ENCODE measurements at places on chromosomes 2 and 18. TPM values are rescaled to one million over a fixed set of nuclear protein-coding genes. Genes with fewer than 3 reads are reported as not detected.
A peak's percentile ranks its signal among the peaks of the same experiment; 100 is the strongest.

DNA sequence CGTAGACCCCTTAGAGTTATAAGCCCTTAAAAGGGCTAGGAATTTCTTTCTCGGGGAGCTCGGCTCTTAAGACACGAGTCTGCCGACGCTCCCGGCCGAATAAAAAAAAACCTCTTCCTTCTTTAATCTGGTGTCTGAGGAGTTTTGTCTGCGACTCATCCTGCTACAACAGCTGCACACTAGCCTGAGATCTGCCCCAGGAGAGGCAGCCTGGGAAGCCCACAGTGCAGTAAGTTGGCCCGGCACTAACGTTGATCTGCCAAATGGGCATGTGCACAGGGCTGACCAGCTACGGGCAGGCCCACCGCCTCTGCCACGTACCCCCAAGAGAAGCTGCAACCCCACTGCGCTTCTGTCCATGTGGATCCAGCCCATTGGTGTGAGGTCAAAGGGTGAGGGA, 8.4 kb upstream of the LIMS2 start:
- DNase-seq, result no peak

- no peak for DNase-seq
Measured at GRCh38 chr2:71298914-71299313, 32.7 kb upstream of the ZNF638 start.

GRCh38 chr2:96923810-96924774, 54.2 kb upstream of the SEMA4C start:
- no peak for DNase-seq

DNA sequence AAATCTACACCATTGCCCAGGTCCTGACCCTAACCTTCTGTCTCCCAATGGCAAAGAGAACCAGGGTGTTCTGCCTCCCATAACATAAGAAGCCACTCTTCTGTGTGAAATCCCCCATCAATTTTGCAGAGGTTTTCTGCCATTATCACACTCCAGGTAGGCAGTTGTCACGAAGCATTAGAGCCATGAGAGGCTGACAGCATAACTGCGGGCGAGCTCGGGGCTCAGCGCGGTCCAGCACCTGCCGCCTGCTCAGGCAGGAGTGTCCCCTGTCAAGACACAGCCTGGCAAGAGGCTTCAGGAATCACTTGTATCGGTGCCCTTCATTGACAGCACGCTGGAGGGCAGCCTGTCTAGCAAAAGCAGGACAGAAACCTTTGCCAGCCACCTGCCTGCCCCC, 251.2 kb downstream of the SATB2 start:
- DNase-seq, result no peak

DNA sequence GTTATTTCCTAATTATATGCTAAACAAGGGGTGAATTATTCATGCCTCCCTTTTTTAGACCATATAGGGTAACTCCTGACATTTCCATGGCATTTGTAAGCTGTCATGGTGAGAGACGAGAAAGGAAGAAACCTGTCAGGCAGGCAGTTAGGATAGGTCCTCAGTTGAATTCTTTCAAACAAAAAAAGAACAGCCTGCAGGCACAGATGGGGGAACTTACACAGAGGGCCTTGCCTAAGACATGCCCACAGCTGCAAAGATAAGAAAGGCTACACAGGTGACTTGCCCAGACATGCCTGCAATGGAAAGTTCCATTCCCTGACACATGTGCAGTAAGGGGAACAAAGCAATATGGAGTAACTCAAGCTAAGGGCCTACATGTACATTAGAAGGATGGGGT, 128.1 kb downstream of the TMEM163 start:
- DNase-seq, result peak; percentile 10

DNA sequence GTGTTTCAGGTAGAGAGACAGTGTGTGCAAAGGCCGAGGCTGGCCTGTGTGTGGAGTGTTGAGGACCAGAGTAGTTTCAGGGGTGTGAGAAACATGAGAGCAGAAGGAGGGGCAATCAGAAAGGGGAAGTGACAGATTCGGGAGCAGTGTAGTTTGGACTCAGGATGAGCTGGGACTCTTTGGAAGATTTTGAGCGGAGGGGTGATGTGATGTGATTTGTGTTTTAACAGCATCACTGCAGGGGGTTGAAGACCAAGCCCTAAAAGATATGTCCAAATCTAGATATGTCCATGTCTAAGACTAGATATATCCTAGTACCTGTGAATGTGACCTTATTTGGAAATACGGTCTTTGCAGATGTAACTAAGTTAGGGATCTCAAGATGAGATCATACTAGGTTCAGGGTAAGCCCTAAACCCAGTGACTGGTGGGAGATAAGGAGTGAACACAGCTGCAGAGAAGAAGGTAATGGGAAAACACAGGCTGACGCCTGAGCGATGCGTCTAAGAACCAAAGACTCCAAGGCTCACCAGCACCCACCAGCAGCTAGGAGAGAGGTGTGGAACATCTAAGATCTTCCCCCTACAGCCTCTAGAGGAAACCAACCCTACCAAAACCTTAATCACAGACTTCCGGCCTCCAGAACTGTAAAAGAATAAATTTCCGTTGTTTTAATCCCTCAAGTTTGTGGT, 38.5 kb upstream of the MYO3B start:
- DNase-seq, result no peak

DNA sequence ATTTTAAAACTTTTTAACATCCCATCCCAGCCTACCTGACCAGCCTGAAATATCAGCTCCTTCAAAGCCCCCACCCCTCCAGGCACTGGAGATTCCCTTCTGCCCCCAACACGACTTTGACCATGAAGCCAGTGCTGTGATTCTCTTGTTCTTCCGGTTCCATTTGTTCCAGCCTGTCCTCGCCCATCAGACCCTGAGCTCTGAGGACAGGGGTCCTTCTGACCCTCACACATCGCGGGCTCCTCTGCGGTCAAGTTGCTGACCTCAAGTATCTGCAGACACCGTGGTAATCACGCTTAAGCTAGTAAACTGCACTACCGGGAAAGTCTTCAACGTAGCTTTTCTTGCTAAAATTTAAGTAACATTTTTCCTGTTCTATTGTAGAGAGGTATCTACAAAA, 282.2 kb upstream of the SALL3 start:
- DNase-seq, result no peak

DNA sequence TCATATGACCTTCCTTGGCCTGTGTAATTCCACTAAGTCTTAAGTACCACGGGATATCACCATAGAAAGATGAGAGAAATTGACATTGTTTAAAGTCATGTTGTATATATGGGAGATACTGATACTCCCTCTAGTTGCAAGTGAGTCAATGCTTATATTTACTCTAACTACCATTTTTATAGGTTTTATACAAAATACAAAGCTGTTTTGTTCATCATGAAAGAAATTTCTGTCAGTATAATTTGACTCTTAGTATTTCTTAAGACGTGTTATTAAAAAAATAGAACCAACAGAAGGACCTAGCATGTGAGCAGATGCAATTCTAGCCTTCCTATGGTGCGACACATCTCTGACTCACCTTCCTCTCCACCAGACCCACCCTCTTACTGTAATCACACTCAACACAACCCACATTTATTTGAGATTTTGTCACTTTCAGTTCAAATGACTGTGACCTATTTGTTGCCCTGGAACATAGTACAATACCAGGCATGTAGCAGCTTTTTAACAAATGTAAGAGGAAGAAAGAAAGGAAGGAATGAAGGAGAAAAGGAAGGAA, 453.1 kb downstream of the CMPK2 start:
- DNase-seq, result peak; percentile 45

GRCh38 chr2:119692310-119692709, 13.3 kb downstream of the TMEM177 start:
- DNase-seq, result no peak

DNA sequence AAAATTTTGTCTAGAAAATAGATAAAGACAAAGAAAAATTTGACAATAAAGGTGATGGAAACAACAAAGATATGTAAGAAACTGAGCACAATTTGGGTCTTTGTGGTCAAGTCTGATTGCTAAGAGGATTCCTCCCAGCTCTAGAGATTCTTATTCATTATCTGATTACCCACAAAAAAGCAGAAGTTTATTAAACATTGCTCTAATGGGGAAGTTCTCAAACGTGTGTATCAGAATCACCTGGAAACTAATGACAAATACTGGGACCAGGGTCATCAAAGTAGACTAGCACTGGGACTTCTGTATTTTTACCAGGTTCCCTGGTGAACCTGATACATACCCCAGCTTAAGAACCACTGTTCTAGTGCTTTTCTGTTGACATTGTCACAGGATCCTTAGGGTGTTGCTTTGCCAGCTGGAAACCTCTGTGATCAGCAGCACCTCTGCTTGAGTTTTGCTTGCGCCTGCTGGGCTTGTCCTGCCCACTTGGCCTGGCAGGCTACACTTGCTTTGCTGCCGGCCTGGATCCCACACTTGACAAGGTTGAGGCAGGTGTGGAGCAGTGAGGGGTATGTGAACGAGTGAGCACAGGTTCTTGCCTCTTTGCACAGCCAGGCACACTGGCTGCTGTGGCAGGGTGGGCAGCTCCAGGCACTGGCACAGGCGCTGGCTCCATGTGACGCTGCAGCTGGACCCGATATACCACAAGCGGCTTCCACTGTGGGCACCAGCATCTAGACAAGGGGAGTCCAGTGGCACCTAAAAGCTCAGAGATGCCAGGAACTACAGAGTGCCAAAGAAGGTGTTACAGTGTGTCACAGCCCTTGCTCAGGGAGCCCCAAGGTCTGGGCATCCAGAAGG, 6.2 kb upstream of the GORASP2 start:
- DNase-seq, result no peak

GRCh38 chr2:25026008-25026530, 15.8 kb upstream of the EFR3B start:
- no peak for DNase-seq

- no peak for DNase-seq
Measured at GRCh38 chr18:10838553-10838952, 310.8 kb downstream of the PIEZO2 start.

GRCh38 chr2:9091811-9092210, 88.3 kb upstream of the MBOAT2 start:
- peak; percentile 29 for DNase-seq

GRCh38 chr2:188607501-188607900, 315.8 kb downstream of the GULP1 start:
- no peak for DNase-seq

DNA sequence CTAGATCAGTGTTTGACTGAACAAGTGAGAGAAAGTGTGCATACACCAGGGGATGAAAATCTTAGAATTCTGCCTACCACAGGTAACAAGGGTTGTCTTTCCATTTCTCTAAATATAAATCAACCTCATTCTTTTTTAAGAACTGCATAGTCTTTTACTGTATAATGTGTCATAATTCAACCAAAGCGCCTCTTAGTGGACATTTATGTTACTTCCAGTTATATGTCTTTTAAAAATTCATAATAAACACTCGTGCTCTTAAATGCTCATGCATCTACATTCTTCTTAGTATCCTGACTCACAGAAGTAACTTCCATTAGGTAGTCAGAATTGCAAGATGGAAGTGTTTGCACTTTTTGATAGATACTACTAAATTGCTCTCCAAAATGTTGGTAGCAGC, 76.2 kb downstream of the CHRNA1 start:
- DNase-seq, result no peak

- no peak for DNase-seq
Measured at GRCh38 chr2:217267758-217268157, 407.9 kb upstream of the TNP1 start.

DNA sequence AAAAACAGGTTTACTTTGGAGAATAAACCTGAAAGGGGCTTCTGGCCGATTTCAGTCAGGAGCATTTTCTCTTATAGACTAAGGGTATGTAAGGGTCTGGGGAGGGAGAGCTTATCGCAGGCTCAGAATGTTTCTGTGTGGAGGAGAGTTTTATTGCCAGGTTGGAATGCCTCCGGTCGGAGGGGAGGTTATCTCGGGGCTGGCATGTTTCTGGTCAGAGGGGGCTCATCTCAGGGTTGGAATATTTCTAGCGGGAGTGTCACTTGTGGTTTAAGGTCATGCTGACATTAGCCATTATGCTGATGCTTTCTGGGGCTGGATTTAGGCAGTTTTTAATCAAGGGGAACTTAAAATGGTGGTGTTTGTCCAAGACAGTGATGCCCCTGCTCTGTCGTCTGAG, 333.6 kb downstream of the METTL4 start:
- DNase-seq, result no peak

Gene UGT1A4
- polyA plus RNA-seq, result 0.07 TPM

Gene OSBPL6
- polyA plus RNA-seq, result 4.6 TPM

Gene MFF
- polyA plus RNA-seq, result 76.8 TPM

Gene ARID5A
- 8.4 TPM for polyA plus RNA-seq

Gene EPB41L3
- 0.14 TPM for polyA plus RNA-seq

Gene PROKR1
- not detected for polyA plus RNA-seq

Gene CHRNG
- not detected for polyA plus RNA-seq

Gene TFCP2L1
- polyA plus RNA-seq, result 3.5 TPM

Measured in foreskin keratinocyte (primary cell).